SK-MEL-5 (cell line): ENCODE measurements at places on chromosomes 6 and 20. TPM values are rescaled to one million over a fixed set of nuclear protein-coding genes. Genes with fewer than 3 reads are reported as not detected.

The OPRM1 gene
- total RNA-seq = not detected in 2 replicates

The CSE1L gene
- total RNA-seq = 180 and 193 TPM in 2 replicates

The FIG4 gene
- total RNA-seq = 11.0 and 11.5 TPM in 2 replicates

The LY6G6C gene
- total RNA-seq = not detected in 2 replicates

The TBX18 gene
- total RNA-seq = 10.1 and 13.4 TPM in 2 replicates

The OTOR gene
- total RNA-seq = not detected in 2 replicates

The CST2 gene
- total RNA-seq = not detected in 2 replicates

The SEMG1 gene
- not detected in 2 replicates for total RNA-seq

The MYLK2 gene
- total RNA-seq = not detected in 2 replicates

The ITPR3 gene
- total RNA-seq = 4.2 and 4.3 TPM in 2 replicates

The ISM1 gene
- 4.8 and 5.6 TPM in 2 replicates for total RNA-seq

The TNFAIP3 gene
- 107 and 110 TPM in 2 replicates for total RNA-seq

- DNase-seq = no peak
These were observed 113.7 kb downstream of the RNASET2 start for GRCh38 chr6:166842607-166843006.

GRCh38 chr6:169424821-169425240, 171.2 kb upstream of the THBS2 start:
- DNase-seq = no peak

DNA sequence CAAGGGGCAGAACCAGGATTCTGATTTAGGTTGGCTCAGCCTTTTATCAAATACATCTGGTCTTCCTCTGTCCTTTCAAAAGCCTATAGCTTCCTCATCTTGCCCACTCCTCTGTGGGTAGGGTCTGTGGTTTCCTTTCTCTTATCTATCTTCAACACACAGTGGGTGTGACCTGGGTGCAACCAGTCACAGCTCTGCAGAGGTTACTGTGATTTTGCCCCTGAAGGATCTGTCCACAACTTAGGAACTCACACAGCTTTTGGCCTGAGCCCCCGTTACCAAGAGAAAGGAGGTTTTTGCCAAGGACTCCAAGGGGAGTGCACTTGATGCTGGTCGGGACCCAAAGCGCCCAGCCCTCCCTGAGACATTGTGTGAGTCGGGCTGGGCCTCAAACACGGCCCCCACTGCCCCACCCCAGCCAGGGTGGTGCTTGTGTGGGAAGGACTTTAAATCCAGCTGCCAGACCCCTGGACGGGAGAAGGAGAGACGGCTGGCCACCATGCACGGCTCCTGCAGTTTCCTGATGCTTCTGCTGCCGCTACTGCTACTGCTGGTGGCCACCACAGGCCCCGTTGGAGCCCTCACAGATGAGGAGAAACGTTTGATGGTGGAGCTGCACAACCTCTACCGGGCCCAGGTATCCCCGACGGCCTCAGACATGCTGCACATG, at the start of gene PI16:
TSS of gene PI16 (plus strand) at position 477 of the 670 bp plus-strand sequence. CDS start at position 500, 23 bp downstream.
- no peak for DNase-seq

- no peak for DNase-seq
These were observed 46.7 kb downstream of the RAB44 start for GRCh38 chr6:36744304-36744673.

DNA sequence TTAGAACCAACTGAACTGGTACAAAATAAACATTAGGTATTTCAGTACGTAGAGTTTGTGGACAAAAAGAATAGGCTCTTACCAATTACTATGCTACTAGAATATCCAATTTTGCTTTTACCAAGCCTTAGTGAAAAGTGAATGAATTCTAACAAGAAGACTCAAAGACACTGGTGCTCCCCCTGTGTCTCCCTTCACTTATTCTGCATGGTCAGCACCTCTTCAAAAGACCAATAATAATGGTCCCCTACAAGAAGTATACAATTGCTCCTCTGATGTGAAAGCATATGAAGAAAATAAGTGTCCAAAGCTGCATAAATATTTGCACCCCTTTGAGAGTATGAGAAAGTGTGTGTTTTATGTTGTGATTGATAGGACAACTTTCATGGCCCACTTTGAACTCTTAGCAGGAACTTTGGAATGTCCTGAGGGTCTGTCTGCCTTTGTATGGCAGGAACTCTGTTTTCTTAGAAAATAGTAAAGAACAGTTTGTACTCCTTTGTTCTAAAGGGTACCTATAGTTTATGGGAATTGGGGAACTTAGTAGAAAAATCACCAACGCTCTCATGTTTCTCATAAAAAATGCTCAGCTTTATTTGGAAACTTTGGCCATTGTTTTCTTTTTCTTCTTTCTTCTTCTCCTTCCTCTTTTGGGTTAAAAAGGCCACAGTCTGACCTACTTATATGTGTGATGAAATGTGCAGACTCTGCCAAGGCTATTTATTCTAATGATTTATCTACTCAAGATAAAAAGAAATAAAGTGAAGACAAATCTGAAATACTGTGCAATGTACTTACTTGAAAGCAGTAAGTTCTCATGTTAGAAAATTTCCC, 352.4 kb downstream of the LAMA2 start:
- DNase-seq = no peak

GRCh38 chr6:164163239-164163638, 748.7 kb downstream of the QKI start:
- DNase-seq = no peak

DNA sequence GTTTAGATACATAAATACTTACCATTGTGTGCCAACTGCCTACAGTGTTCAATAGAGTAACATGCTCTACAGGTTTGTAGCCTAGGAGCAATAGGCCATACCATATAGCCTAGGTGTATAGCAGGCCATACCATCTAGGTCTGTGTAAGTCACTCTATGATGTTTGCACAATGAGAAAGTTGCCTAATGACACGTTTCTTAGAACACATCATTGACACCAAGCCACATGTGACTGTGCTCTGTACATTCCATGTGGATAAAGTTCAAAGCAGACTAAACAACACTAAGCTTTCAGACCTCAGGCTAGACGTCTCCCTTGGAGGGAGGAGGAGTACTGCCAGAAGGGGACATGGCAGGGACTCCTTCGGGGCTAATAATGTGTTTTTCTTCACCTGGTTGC, 93.6 kb downstream of the KIF16B start:
- DNase-seq = no peak

DNA sequence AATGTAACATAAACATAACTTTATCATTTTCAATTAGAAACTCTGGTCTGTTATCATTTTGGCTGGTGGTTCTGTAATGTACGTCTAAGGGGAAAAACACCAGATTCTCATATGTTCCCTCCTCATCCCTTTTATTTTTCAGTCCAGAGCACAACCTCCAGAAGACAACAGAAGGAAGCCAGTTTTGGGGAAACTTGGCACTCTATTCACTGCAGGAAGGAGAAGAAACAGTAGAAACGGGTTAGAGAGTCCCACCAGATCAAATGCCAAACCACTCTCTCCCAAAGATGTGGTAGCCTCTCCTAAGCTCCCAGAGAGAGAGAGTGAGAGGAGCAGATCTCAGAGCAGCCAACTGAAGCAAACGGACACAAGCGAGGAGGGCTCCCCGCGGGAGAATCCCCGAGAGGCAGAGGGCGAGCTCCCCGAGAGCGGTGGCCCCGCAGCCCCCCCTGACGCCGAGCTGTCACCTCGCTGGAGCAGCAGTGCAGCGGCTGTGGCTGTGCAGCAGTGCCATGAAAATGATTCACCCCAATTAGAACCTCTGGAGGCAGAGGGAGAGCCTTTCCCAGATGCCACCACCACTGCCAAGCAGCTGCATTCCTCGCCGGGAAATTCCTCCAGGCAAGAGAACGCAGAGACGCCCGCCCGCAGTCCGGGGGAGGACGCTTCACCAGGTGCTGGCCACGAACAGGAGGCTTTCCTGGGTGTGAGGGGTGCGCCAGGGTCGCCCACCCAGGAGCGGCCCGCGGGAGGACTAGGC, 117.8 kb downstream of the RTN4IP1 start:
- DNase-seq = no peak

GRCh38 chr6:43278524-43279078, 19.5 kb upstream of the SLC22A7 start:
- no peak for DNase-seq
